Right kidney (tissue), 9 donors: ENCODE measurements at places on chromosomes 1 and 21.

GRCh38 chr1:7550261-7550865 is 220.7 kb upstream of the VAMP3 start:
- DNase-seq: no peak

DNA sequence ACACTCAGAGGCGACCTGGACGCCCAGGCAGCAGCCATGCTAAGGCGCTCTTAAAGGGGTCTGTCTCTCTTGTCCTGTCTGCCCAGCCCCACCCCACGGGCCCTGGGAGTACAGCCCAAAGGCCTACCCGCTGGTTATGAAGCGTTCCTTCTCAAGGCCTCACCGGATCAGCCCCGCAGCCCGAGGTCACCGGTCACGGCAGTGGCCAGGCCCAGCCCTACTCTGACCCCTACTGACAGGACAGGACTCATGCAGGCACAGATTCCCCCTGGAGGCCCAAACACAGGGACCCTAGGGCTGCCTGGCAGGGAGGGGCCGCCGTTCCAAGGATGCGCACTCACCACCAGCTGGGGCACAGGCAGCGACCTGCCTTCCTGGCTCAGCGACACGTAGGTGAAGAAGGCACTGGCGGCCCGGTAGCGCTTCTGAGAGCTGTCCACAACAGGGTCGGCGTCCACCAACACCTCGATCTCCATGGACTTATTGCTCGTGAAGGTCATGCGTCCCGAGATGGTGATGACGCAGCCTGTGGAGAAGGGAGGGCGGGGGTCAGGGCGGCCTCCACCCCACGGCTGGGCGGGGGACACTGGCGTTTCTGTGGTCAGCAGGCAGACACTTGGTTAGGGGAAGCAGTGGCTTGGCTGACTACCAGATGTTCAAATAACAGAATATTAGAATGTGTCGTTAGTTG is 20.0 kb upstream of the GPR153 start:
- no peak for DNase-seq

GRCh38 chr1:102891868-102892625 is 216.3 kb downstream of the COL11A1 start:
- DNase-seq: no peak

DNA sequence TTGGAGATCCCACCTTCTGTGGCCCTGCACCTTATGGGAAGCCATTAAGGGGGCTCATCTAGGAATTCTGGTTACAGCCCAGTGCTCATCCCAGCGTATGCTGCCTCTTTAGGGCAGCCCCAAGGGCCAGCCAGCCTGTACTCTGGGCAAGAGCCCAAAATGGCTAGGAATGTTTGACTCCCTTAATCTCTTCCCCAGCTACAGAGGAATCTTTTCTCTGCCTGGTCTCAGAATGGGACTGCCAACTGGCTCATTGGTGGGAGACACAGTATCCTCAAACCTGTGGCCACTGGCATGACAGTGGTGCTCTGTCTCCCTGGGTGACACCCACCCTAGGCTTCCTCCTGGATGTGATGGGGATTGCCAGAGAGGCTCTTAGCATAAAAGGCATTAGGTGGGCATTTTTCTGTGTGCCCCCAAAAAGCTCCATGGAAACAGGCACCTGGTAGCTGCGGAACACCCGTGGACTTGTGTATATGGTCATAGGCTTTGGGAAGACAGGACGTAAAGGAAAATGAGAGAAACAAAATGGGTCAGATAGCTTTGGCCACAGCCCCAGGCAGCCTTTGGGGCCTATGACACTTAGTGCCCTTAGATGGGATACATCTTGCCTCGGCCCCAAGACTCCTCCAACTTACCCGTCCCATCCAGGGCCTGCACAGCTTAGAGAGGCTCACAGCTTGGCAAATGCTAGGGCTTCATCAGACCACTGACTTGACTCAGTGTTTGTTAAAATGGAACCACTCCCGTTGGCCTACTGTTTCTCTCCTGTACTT is 6.9 kb downstream of the TMEM81 start:
- no peak for DNase-seq

GRCh38 chr1:156263288-156263655 is 15.4 kb upstream of the PAQR6 start:
- no peak for DNase-seq

DNA sequence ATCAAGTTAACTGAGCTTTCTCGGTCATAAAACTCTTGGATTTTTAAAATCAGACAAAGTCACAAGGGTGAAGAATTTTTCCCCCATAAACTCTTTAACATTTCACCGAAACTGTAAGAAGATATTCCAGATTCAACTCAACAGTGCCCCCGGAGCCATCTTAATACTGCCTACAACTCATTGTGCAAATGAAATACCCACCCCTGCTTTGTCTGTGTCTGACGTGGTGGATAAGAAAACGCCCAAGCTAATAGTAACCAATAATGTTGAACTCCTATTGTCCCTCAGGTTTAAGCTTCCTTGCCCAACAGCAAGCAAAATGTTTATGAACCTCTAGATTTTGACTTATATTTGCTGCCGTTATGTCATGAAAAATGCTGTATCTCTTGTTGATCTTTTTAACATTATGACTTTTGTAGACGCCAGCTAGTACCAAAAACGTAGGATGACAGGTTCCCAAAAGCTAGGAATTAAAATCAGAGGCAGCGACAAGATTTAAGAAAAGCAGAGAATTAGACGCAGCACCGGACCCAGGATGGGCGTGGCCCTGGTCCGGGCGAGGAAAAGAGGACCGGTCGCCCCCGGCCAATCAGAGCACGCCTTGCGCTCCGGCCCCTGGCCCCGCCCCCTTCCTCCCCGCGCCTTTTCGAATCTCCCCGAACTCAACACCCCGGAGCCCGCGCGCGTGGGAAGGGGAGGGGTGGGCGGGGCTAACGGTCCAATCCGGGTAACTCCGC is 1.1 kb downstream of the STMN1 start:
- DNase-seq: peak; percentile 70

- DNase-seq: no peak
Measured at GRCh38 chr1:107138166-107138565, 2.7 kb upstream of the NTNG1 start.

- DNase-seq: no peak
Measured at GRCh38 chr1:171267391-171267790, 19.1 kb downstream of the FMO1 start.

DNA sequence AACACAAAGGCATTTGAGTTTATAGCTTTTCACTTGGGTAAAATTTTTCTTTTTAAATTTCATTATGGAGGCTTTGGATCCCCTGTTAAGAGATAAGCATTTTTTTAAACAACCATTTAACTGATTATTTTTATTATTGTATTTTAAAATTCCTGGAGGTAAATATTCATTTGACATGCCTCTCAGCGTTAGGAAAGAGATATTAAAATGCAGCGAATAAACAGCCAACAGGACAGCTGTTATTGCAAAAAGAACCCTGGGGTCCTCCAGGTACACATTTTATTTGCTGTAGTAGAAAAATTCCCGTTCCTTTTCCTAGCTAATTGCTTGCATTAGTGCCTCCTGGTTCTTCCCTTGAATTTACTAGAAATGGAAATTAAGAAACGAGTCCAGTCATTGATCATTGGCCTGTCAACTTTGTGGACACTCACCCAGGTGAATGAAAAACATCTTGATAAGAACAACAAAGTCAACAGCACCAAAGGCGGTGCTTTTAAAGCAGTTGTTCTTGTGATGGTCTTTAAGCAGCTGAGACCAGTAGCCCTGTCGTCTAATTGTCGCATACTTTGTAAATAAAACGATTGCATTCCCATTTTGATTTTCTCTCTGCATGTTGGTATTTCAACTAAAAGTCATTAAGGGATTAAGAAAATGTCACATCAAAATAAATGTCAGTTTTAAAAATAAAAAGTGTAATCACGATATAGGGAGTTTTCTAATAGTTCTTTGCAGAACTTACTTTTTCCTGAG is 282.4 kb downstream of the GRIK1 start:
- DNase-seq: no peak

DNA sequence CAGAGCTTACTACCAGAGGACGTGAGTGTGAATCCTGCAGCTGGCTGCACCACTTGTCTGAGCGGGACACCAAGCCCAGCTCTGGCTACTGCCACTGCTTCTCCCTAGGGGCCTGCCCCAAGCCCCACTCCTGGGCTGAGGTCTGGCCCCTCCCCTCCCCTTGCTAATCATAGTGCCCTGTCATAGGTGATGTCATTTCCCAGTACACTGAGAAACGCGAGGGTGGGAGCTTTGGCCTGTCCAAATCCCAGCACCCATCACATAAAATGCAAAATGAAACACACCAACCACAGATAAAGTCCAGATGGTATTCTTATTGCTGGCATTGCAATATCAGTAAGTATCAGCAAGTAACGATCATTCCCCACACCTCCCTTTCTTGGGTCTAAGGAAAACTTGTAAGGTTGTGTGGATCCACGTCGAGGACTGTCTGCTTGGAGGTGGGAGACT is 77.7 kb downstream of the TOMM20 start:
- no peak for DNase-seq

DNA sequence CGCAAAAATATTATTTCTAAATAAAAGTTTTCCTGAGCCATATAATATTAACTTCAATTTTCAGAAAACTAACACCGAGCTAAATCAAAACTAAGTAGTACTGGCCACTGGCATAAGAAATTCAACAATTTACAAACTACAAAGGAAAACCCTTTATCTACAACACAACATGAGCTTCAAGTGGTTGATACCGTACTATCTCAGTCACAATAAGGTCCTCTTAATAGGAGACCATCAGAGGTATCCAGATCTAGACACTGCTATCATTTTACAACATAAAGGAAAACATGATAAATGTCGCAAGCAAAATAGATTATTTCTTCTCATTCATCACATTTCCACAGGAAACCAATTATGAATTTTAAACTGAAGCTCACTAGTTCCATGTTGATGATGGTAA is 39.5 kb downstream of the GATAD2B start:
- DNase-seq: no peak

- DNase-seq: no peak
Measured at GRCh38 chr1:200445213-200445612, 35.4 kb upstream of the ZNF281 start.

DNA sequence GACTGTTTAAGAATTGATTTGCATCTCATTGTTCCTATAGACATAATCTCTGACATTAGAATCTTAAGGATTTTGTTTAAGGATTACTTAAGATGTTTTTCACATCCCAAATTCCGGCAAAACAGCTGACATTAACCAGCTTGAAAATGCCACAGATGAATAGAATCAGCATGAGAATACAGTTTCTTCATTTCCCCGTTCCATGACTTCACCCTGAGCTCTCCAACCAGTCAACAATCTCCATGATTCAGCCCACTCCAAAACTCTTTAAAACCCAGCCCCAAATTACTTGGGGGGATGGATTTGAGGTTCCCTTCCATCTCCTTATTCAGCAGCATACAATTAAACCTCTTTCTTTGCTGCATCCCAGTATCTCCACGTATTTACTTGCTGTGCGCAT is 201.0 kb downstream of the LYPLAL1 start:
- DNase-seq: no peak

DNA sequence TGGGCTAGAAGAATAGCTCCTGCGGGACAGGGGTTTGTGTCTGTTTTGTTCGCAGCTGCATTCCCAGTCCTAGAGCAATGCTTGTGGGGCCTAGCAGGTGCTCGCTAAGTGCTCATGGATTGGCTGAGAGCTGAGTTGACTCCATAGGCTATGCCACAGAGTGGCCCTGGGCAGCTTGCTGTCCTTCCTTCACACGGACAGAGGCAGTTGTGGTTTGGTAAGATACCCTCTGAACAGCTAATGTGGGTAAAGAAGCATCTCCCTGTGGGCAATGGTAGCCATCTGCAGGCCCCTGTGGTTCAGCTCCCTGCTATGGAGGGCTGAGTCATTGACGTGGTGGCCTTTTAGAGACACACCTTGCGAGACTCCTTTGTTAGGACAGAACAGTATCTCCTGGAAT is 23.5 kb upstream of the LBR start:
- no peak for DNase-seq

GRCh38 chr1:7565099-7565750 is 205.9 kb upstream of the VAMP3 start:
- no peak for DNase-seq

GRCh38 chr1:5351366-5351765 is 640.9 kb downstream of the NPHP4 start:
- no peak for DNase-seq

DNA sequence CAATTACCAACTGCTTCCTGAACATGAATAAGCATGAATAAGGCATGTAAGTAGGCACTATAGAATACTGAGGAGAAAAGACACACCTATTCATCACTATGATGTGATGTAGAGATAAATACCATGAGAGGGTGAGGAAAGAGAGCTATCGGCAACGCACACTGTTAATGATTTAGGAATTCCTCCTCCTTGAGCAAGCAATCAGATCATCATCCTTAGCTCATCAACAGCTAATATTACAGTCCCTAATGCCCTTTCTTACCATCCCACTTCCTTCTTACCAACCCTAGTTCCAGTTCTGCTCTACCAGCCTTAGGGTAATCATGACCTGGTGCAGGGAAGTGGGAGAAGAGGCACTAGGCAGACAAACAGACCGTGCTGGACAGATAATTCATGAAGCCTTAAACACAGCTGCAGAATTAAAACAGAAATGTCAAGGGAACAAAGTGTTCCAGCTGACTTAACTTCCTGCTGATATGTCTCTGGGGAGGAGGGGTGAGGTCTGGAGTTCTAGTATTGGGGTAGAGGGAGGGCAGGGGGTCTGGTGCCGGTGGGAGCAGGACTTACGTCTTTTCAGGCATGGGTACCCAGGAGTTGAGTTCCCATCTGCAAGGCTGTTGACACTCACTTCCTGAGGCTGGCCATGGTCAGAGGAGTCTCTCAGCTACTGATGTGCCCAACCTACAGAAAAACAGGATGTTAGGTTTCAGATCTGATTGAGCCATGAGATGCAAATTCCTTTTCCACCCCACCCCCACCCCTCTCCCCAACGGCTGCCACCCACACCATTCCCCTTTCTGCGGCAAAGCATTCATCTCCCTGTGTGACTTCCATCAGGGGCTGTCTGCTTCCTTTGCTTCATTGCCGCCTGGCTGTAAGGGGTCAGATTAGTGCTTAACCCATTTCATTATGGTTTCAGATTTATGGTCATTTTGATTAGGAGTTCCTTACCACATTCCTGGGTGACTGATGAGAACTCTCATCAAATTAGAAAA is 12.6 kb upstream of the RCSD1 start:
- DNase-seq: peak; percentile 33

GRCh38 chr1:56820755-56821461 is 1.7 kb upstream of the FYB2 start:
- peak; percentile 47 for DNase-seq

GRCh38 chr1:155847823-155848529 is 9.0 kb downstream of the GON4L start:
- no peak for DNase-seq

GRCh38 chr1:5724847-5725246 is 267.4 kb downstream of the NPHP4 start:
- no peak for DNase-seq

- peak; percentile 11 for DNase-seq
Measured at GRCh38 chr1:109354929-109355328, 42.8 kb downstream of the SORT1 start.

- DNase-seq: no peak
Measured at GRCh38 chr1:159239551-159240220, 35.0 kb downstream of the ACKR1 start.

- DNase-seq: no peak
Measured at GRCh38 chr1:226086776-226087175, 24.3 kb downstream of the H3-3A start.

- no peak for DNase-seq
Measured at GRCh38 chr1:163082971-163083370, 13.8 kb downstream of the RGS4 start.

GRCh38 chr1:207797229-207797973 is 45.5 kb downstream of the CD46 start:
- no peak for DNase-seq
